ENCODE measurements at places on chromosomes 5 and 9. TPM values are rescaled to one million over a fixed set of nuclear protein-coding genes. Genes with fewer than 3 reads are reported as not detected.

Gene KCNT1
- total RNA-seq, result not detected

Gene FOXD4
- total RNA-seq, result not detected

Gene CCL27
- total RNA-seq, result not detected

Gene SPATA31C1
- total RNA-seq, result not detected

Gene GPR150
- 0.95 TPM for total RNA-seq

Gene DNAI1
- not detected for total RNA-seq

Gene C5orf34
- total RNA-seq, result 0.47 TPM

Gene SPINK5
- total RNA-seq, result not detected

Gene MEIKIN
- total RNA-seq, result not detected

Gene IFNA21
- not detected for total RNA-seq

Gene FOXD1
- 5.8 TPM for total RNA-seq

Gene PCDHB9
- total RNA-seq, result 1.7 TPM

Gene ANP32B
- total RNA-seq, result 33.9 TPM

Gene FOXD4L4
- not detected for total RNA-seq

Gene TBC1D2
- 51.6 TPM for total RNA-seq

Gene PCDHB15
- total RNA-seq, result not detected

Measured in Peyer's patch (tissue), 4 donors.